ENCODE measurements at places on chromosomes 5 and 9.
A peak's percentile ranks its signal among the peaks of the same experiment; 100 is the strongest.

- no peak for DNase-seq
Measured at GRCh38 chr5:42242210-42242609, 181.0 kb upstream of the GHR start.

GRCh38 chr9:107948601-107949000, 459.0 kb upstream of the KLF4 start:
- no peak for DNase-seq

DNA sequence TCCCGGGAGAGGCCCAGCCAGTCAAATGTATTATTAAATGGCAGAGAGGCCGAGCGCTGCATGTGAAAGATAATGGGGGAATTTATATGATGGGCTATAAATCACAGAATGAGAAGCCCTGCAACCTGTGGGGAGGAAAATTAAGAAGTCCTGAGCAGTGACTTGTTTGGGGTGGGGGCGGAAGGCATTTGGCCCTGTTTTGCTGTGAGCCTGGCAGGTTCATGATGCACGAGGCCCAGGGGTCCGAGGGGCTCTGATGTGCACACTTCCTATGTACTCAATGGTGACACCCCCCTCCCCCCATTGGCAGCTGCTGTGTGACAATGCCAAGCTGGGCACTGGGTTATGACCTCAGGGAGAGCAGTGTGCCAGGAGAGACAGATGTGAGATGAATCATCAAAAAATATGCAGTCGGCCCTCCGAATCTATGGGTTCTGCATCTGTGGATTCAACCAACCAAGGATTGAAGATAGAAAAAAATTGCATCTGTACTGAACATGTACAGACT, 13.7 kb upstream of the DAB2IP start:
- DNase-seq, result no peak

- no peak for DNase-seq
Measured at GRCh38 chr9:127142931-127143464, 20.6 kb upstream of the ANGPTL2 start.

- DNase-seq, result no peak
Measured at GRCh38 chr9:135335691-135336181, 143.8 kb upstream of the PPP1R26 start.

DNA sequence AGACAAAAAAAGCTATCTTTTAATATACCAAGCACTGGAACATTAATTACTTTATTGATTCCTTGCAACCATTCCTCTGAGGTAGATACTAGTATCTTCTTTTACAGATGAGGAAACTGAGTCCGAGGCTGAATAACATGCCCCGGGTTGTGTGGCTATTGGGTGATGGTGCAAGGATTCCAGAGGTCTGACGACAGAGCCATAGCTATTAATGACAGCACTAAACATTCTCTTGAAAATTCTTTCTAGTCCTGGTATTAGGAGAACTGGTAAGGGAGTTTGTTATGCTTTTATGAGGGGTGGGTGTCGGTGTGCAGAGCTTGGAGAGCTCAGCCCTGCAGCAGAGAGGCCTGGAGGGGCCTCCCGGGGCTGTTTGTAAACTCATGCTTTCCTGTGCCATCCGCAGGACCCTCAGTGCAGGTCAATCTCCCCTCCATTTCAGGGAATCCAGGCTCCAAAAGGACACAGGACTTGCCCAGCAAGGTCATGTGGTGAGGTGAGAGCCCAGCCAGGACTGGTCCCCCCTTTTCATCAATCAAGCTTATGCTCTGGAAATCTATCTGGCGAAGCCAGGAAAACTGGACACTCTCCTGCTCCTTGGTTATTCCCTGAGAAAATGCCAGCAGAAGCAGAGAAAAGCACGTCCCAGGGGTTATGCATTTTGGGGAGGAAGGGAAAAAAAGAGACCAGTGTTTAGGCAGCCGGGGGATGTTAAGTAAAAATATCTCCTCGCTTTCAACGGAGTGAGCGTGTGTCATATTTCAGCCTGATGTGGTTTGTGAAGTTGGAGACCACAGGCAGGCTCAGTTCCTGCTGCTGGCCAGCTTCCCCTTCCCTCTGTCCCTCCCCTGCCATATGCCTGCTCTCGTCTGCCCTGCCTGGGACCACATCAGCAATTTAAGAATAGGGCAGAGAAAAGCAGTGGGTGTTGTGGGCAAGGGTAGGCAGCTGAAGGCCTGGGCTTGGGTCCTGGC, 3.7 kb downstream of the GSN start:
- DNase-seq, result no peak

DNA sequence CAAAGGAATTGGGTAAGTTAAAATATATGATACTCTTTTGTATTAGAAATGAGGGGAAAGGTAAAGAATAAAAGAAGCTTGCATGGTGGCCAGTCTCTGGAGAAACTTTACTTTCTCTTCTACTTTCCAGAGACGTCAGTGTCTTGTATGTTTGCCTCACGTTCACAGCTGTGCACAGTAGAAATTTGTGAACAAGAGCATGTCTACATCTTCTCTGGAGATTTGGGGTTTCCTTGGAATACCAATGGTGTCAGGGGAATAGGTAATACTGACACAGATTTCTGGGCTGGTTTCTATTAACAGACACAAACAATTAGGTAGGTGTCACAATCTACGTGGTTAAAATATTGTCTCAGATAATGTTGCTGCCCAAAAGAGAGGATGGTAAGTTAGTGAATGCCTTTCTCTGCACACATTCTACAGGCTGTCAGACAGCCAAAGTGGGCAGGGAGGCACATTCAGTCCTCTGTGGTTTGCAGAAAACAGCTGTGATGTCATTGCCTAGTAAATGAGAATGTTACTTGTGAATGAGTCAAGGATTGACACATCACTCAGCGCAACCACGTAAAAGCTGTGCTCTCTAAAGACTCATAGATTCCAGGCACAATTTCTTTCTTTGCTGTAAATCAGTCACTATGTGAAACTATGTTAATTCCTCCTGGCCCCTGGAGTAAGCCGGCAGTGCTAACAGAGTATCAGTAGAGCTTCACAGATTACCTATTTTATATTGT, 397.1 kb downstream of the MAN2A1 start:
- peak; percentile 41 for DNase-seq

DNA sequence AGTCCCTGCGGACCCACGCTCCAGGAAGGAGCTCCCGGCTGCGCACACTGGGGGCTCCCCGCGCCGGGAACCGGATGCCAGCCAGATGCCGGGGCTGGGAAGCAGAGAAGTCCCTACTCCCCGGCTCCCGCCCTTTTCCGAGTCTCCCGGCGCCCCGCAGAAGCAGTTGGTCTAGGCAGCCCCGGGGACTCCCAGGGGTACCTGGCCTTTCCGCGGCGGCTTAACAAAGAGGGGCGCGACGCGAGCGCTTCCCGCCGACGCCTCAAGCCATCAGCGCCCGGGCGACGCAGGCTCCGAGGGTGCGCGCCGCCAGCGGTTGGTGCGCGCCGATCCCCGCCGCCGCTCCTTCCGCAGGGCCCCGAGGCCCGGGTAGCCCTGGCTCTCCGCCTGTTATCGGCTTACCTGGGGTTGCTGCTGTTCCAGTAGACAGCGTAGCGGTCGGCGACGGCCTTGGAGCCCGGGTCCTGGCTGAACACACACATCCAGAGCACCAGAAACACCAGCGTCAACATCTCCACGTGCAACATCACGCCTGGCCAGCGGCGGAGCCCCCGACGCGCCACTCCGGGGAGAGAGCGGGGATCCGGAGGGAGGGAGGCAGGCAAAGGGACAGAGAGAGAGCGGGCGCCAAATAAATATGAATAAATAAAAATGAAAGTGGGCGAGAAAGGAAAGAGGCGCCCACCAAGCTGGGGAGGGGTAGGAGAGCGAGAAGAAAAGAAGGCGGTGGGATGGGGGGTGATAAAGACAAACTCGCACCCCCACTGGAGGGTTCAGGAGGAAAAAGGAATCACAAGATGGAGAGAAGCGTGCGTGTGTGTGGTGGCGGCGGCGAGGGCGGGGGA, 428 bp downstream of the EFNA5 start:
- no peak for DNase-seq

GRCh38 chr5:504326-505154, 19.7 kb downstream of the SLC9A3 start:
- DNase-seq, result no peak

GRCh38 chr9:18405240-18405639, 68.7 kb upstream of the ADAMTSL1 start:
- no peak for DNase-seq

GRCh38 chr9:22416692-22417060, 29.9 kb upstream of the DMRTA1 start:
- DNase-seq, result no peak

- DNase-seq, result no peak
Measured at GRCh38 chr5:40652441-40653220, 27.1 kb upstream of the PTGER4 start.

GRCh38 chr5:95827892-95828246, 5.3 kb upstream of the GLRX start:
- no peak for DNase-seq

GRCh38 chr5:157658893-157659292, 6.7 kb upstream of the SOX30 start:
- no peak for DNase-seq

GRCh38 chr9:90778746-90779145, 22.9 kb upstream of the SYK start:
- DNase-seq, result no peak

DNA sequence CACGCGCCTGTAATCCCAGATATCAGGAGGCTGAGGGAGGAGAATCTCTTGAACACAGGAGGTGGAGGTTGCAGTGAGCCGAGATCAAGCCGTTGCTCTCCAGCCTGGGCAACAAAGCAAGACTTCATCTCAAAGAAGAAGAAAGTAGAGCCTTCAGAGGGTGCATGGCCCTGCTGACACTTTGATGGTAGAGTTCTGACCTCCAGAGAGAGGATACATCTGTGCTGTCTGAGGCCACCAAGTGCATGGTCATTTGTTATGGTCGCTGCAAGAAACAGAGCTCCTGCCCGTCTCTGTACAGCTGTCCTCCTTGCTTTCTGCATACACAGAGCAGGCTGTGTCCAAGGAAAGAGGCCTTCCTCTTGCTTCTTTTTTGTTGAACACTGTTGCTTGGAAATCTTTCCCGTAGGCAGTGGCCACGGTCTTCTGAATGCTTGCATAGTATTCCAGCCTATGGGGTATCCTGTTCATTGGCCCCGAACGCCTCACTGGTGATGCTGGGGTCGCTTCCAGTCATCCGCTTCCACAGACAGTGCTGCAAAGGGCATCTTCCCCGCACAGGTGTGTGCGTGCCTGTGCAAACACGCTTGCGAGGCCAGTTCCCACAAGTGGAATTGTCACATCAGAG, 36.8 kb upstream of the UNC5A start:
- DNase-seq, result no peak

GRCh38 chr5:77046416-77047073, 16.3 kb downstream of the AGGF1 start:
- no peak for DNase-seq

DNA sequence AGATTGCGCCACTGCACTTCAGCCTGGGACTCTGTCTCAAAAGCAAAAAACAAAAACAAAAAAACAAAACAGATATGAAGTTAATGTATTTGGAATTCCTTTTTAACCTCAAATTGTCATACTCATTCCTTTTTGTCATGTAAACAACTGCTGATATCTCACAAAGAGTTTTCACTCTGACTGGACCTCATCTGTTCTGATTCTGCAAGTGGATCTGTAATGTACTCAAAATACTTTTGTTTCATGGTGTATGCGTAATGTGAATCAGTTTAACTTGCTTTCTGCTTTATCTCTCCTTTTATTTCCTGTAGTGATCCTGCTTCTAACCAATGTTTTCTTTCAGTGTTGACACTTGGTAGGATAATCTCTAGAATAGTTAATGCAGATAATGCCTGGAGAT, 106.7 kb downstream of the FOCAD start:
- DNase-seq, result no peak

- peak; percentile 25 for DNase-seq
Measured at GRCh38 chr9:23850690-23851629, 24.9 kb upstream of the ELAVL2 start.

DNA sequence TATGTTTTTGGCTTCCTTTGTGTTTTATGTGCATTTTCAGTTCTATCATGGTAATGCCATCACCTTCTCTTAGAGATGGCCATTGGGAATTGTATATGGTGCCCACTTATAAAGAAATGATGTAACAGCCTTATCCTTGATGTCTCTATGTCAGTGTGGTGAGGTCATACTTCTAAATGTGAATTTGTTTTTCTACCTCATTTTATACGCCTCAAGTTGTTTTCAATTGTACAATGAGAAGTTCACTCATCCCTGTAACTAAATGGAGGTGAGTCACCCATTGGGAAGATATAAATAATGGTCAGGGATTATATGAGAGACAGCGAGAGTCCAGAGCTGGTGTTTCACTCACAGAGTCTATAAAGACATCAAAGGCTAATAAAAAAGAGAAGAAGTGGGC, 402.4 kb downstream of the AGTPBP1 start:
- DNase-seq, result no peak

DNA sequence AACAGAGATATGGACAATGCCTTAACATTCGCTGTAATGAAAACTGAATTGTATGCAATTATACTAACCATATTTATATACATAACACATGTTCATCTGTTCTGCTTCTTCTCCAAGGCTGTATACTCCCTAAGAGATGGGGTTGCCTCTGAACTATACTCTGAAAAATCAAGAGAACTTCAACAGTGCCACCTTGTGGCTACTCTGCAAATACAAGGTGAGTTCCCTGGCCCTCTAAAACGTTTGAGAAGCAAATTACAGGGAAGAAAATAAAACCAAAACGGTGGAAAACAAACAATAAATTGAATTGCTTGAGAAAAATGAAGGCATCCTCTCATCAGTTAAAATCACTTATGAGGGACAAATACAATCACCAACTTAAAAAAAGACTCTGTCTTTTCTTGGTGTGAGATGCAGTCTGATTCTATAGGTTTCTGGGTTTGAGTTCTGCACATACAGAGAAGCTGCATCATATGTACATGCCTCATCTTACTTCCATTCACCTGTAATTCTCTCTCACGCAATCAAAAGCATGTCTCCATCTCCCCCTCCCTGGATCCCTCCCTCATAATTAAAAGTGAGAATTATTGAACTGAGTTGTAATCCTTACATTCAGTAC, 98.6 kb downstream of the FBXW11 start:
- peak; percentile 62 for DNase-seq

GRCh38 chr5:53327811-53328334, 152.6 kb upstream of the FST start:
- no peak for DNase-seq

GRCh38 chr5:137560420-137560819, 61.3 kb upstream of the SPOCK1 start:
- peak; percentile 82 for DNase-seq

GRCh38 chr9:83665580-83666200, 42.1 kb downstream of the UBQLN1 start:
- DNase-seq, result no peak

DNA sequence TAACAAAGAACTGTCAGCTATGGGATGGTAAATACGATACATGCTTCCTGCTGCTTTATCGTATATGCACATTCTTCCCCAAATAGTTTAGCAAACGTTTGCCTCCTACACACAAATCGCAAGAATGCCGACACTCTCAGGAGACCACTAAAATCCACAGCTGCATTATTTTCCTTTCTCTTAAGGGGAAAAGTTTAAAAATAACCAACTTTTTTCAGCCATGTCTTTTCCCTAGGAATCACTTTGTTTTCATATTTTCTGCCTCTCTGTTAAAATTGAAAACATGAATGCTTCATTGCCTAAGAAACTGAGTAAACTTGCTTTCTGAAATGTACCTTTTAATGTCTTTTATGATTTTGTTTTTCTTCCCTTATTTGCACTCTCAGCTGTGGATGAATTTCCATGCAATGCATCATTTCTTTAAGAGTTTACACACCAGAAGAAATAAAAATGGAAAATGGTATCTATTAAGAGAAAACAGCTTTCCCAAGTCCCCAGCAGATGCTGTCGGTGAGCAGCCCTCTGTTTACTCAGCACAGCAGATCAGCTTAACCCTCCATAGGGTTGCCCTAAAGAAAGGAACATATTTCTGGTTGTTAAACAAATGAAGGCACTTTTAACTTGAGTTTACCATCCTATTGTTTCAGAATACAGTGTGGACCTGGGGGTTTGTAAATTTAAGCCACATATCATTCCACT, 66.2 kb downstream of the IZUMO3 start:
- DNase-seq, result no peak

Measured in NCI-H460 (cell line).